Thoracic aorta (tissue), 2 donors: ENCODE measurements at places on chromosomes 2 and 18.

- H3K36me3 ChIP-seq = no peaks in the 10 kb centered on the region
- no peak for DNase-seq
- no peaks in the 10 kb centered on the region for H3K27me3 ChIP-seq
Observed at GRCh38 chr18:48840491-48840877, 110.3 kb downstream of the SMAD7 start.

GRCh38 chr2:220936641-220937197 is 635.4 kb downstream of the EPHA4 start:
- no peak overlapping the region for H3K27ac ChIP-seq
- no peak overlapping the region for H3K4me3 ChIP-seq
- H3K4me1 ChIP-seq = peaks cover 26% of the 10 kb centered on the region

DNA sequence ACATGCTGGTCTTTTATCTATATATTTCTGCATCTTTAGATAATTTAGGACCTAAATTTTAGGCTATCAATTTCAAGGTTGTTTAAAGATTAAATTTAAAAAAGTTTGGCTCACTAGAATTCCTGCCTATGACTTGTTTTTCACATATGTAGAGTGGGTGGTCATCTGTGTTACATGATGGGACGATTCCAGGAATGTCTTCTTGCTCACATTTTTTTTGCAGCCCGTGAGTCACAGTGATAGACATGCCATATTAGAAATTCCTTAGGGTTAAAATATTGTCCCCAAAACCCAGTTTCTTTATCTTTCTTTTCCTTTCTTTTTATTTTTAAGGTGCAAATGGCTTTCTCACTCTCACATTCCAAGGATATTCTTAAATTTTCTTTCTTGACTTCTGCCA is 652.0 kb downstream of the PLCL1 start:
- H3K27ac ChIP-seq = no peak overlapping the region
- H3K36me3 ChIP-seq = no peaks in the 10 kb centered on the region
- DNase-seq = no peak
- H3K4me3 ChIP-seq = no peak overlapping the region
- H3K4me1 ChIP-seq = no peaks in the 10 kb centered on the region

DNA sequence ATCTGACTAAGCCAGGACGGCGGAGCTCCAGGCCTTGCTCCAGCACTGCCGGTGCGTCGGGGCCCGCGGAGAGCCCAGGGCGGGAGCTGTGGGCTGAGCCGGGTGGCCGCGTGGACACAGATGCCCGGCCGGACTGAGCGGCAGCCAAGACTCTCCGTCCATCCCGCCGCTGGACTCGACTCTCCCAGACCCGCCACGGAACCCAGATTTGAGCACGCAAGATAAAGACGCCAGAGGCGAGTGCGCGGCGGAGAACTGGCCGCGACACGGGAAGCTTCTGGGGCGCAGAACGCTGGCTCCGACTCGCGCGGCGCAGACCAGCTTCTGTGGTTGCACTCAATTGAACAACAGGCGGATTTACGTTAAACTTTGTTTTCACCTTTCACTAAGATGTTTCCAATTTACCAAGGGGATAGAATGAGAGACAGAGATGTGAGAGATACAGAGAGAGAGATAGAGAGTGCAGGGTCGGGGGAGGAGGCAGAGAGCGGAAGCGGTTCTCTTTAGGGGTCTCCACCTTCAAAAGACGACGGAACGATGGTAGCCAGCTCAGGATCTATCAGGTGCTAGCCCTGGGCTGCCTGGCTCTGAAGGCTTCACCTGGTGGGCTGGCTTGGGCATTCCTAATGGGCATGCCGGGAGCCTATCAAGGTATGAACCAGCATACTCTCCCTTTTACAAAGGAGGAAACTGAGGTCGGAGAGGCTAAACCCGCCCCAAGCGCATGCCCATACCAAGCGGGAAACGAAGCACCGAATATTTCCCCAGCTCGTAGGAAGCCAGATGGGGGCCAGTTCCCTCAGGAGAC is 10.4 kb upstream of the EN1 start:
- H3K4me1 ChIP-seq = peaks cover 5% of the 10 kb centered on the region
- H3K36me3 ChIP-seq = no peaks in the 10 kb centered on the region
- no peak overlapping the region for H3K4me3 ChIP-seq
- H3K27me3 ChIP-seq = peaks cover 44% of the 10 kb centered on the region
- no peak for DNase-seq

GRCh38 chr2:222547083-222547482 is 108.8 kb downstream of the FARSB start:
- no peaks in the 10 kb centered on the region for H3K4me1 ChIP-seq
- DNase-seq = no peak
- H3K36me3 ChIP-seq = no peaks in the 10 kb centered on the region

GRCh38 chr2:72892506-72893173 is 5.4 kb downstream of the SPR start:
- H3K27ac ChIP-seq = no peak overlapping the region
- H3K4me3 ChIP-seq = no peak overlapping the region
- DNase-seq = no peak
- H3K4me1 ChIP-seq = peaks cover 10% of the 10 kb centered on the region
- peaks cover 5% of the 10 kb centered on the region for H3K27me3 ChIP-seq
- H3K36me3 ChIP-seq = no peaks in the 10 kb centered on the region

GRCh38 chr2:219561179-219562048 is 9.9 kb downstream of the OBSL1 start:
- H3K36me3 ChIP-seq = peaks cover 31% of the 10 kb centered on the region
- DNase-seq = no peak
- H3K4me1 ChIP-seq = no peaks in the 10 kb centered on the region
- no peak overlapping the region for H3K27ac ChIP-seq
- no peak overlapping the region for H3K4me3 ChIP-seq
